Stimulated activated CD8-positive, alpha-beta memory T cell treated with anti-CD3 and anti-CD28 coated beads, Interleukin-4, amount 100 ng/mL, for 4 hours (primary cell): ENCODE measurements at places on chromosomes 1 and 21.

- DNase-seq: no peak
Measured at GRCh38 chr1:198030682-198031081, 113.5 kb downstream of the LHX9 start.

- DNase-seq: no peak
Measured at GRCh38 chr1:44681905-44682882, 7.7 kb downstream of the ARMH1 start.

DNA sequence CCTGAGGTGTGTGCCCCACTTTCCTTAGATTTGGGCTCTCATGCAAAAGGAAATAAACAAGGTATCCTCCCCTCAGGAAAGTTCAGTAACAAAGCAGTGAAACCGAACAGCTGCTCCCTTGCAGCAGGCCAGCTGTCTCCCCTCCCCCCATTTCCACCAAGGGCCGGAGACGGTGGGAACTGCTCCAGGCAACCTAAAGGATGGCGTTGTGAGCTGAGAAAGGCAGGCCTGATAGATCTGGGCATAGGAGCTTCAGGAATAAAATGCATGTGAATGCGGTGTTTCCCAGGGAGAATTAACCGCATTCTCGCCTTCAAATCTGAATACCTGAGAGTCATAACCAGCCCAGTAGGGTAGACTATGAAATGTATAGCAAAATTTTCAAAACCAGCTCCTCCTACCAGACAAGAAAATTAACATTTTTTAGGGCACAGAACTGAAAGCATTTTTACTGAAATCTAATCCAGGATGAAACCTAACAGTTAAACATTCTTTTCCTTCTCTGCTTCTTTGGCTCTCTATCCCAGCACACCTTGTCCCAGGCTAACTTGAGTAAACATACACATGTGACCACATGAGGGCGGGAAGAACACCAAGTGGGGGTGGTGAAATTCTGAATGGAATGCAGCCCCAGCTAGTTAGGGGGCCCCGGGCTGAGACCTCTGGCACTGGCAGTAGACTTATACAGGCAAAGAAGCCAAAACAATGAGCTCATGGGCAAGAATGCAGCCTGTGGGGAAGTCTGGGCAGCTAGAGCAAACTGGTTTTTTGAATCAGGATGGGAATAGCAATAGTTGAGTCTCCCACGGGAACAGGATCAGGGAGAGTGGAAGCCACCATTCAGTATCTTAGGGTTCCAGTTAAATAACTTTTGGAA, 11.5 kb downstream of the MCL1 start:
- no peak for DNase-seq

DNA sequence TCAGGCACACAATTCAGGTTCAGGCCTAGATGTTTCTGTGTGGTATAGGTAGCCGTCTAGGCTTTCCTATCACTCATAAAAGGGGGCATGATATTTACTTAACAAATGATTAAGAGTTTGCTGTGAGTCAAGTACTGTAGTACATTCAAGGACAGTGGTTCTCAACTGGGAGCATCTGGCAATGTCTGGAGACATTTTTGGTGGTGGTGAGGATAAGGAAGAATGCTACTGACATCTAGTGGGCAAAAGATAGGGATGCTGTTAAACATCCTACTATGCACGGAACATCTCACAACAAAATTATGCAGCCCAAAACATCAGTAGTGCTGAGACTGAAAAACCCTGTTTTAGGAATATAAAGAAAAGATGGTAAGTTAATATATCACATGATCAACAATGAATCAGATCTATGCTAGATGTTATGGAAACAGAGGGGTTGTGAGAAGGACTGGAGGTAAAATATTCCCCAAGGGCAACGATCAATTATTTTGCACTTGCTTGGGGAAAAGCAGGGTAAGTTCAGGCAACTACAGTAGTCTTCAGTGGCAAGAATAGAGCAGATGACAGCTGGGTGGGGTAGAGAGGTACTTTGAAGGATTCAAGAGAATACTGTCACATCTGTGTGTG, 4.9 kb downstream of the DNTTIP2 start:
- no peak for DNase-seq

- no peak for DNase-seq
Measured at GRCh38 chr1:170520601-170521000, 11.4 kb upstream of the GORAB start.

DNA sequence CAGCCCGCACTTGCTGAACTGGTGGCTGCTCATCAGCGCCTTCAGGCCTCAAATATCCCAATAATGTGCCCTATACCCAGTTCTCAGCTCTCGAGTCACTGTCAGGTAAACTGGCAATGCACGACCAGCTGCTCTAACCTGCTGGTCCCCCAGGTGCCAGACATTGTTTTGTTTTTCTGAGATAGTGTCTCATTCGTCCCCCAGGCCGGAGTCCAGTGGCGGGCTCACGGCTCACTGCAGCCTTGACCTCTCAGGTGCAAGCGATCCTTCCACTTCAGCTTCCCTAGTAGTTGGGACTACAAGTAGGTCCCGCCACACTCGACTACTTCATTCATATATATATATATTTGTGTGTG, 1.0 kb upstream of the NADK start:
- DNase-seq: no peak

DNA sequence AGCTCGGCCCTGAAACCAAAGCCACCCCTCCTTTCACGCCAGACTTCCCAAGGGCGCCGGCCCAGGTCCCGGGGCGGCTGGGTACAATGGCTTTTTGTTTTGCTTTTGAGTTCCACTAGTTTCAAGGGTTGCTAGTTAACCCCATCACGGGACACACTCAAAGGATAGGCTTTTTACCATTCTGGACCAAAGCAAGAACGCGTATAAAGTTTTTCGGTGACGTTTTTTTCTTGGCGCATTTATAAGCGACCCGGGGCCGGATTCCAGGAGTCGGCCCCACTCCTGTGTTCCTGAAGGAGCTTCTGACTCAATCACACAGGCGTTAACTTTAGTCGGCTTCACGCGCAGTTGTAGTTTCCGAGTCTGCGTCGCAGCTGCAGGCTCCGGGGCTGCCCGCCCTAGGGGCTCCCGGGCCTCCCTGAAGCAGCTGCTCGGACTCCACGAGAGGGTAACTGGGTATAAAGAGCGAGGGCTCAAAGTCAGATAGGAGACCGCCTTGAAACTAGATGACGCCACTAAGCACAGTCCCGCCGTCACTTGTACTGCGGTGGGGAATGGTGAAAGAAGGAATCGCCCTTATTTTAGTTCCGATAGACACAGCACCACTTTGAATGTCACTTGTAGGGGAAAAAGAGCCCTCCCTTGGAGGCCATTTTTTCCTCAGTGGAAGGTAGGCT, 707 bp upstream of the KLHL21 start:
- DNase-seq: no peak
